ENCODE measurements at places on chromosomes 1 and 21.

DNA sequence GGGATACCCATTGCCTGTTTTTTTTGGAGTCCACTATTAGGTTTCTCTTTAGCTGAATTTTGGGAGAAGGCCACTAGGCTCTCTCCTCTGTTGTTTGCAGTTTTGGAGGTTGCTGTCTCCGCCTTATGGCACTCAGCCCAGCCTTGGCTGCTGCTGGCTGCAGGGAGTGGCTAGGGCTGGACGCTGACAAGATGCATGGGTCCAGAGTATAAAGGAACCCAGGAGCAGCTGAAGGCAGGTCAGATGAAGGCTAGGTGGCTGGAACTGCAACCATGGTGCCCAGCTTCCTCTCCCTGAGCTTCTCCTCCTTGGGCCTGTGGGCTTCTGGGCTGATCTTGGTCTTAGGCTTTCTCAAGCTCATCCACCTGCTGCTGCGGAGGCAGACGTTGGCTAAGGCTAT lies at the start of gene CYP4B1:
TSS of gene CYP4B1 (plus strand) at position 237 of the 400 bp plus-strand sequence. CDS start at position 273, 36 bp downstream.
- DNase-seq: no peak

DNA sequence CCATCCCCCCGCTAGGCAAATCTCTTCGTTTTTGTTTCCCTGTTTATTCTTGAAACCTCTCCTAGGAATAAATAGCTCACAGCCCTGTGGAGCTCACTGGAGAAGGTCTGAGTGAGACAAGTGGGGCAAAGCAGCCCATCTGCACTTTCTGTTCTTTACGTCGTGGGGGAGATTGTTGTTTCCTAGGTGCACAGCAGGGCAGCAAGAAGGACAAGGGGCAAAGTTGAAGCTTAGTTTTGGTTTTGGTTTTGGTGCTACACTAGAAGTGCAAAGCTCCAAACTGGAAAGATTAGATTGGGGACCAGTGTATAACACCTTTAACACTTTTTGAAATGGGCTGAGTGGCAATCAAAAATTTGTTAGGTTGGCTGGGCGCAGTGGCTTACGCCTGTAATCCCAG lies 76.6 kb downstream of the GPR88 start:
- no peak for DNase-seq

DNA sequence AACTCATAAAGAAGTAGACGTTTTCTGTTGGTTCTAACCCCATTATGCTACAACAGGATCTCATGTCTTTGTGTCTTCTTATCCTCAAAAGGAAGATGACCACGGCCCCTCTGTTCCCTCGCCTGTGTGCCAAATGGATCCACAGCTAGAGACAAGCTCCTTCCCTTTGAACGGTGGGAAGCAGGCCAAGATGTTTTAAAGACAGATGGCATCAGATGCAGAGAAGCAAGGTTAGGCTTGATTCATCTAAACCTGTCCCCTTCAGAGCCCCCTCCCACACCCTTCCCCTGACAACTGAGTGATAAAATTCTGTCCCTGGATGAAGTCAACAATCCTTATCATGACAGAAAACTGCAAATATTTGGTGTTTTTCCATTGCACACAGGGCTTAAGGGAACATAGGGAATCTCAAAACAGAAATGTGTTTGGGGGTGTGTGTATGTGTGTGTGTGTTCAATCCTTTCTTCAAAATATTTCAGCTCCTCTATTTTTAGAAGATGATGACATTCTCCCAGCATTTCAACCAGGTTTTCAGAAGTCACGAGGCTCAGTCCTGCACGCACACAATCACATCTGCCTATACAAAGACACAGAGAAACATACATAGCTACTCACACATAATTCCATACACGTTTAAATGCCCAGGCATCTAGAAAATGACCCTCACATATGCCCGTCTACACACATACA lies 27.8 kb upstream of the FMOD start:
- no peak for DNase-seq

GRCh38 chr1:241810769-241811405 lies 37.1 kb upstream of the EXO1 start:
- DNase-seq: no peak

DNA sequence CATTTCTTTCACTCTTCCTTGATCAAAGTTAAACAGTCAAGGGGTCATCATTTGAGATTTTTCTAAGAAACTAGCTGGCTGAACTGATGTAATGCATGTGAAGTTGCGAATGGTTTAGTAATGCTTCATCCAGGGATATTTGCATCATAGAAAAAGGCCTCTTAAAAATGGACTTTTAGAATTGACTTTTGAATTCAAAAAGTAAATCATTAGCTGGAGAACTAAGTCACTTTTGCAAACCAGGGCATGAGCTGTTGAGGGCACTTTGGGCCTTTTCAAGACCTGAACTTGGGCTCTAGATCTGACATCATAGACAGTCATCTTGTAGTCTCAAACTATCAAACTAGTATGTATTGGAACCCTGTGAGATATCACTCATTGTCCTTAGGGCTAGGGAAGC lies 85.0 kb downstream of the GRIK1 start:
- DNase-seq: no peak

DNA sequence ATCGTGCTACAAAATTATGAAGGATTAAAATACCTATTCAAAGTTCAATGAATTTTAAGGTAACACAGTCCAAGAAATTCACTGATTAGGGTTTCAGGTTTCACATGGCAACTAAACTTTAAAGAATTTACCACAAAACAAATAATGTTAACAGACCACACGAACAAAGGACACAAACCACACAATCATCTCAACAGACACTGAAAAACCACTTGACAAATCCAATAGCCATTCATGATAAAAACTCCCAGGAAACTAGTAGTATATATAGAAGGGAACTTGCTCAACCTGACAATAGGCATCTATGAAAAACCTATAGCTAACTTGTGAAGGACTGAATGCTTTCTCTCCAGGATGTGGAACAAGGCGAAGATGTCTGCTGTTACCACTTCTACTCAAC lies 21.1 kb upstream of the SH2D5 start:
- DNase-seq: no peak

- DNase-seq: peak; percentile 22
Observed at GRCh38 chr21:14737922-14738321, 191.8 kb upstream of the SAMSN1 start.

Data from stimulated activated CD4-positive, alpha-beta T cell treated with anti-CD3 and anti-CD28 coated beads, TNF-alpha, amount 100 ng/mL, for 1 hour (primary cell).